ENCODE measurements at places on chromosomes 6 and 20. TPM values are rescaled to one million over a fixed set of nuclear protein-coding genes. Genes with fewer than 3 reads are reported as not detected.

The CD109 gene
- 39.2 TPM for total RNA-seq

The MOG gene
- total RNA-seq = not detected

The MCM9 gene
- 11.2 TPM for total RNA-seq

The SIM1 gene
- under 0.01 TPM for total RNA-seq

The MAP3K4 gene
- total RNA-seq = 20.9 TPM

The TEAD3 gene
- 4.6 TPM for total RNA-seq

The HACE1 gene
- 18.3 TPM for total RNA-seq

The SMLR1 gene
- not detected for total RNA-seq

The GSTA2 gene
- not detected for total RNA-seq

The PRRT1 gene
- 0.41 TPM for total RNA-seq

The CAP2 gene
- total RNA-seq = 6.5 TPM

The CUTA gene
- 522 TPM for total RNA-seq

The ELOVL4 gene
- total RNA-seq = 6.4 TPM

The SLC35B2 gene
- 60.8 TPM for total RNA-seq

The WFDC10B gene
- total RNA-seq = not detected

The PGC gene
- total RNA-seq = not detected

The C6orf15 gene
- total RNA-seq = not detected

The DZANK1 gene
- 1.5 TPM for total RNA-seq

The CNR1 gene
- not detected for total RNA-seq

The C6orf58 gene
- not detected for total RNA-seq

The CRIP3 gene
- not detected for total RNA-seq

The STMND1 gene
- total RNA-seq = not detected

The NRM gene
- 0.82 TPM for total RNA-seq

The LY6G5C gene
- total RNA-seq = 1.1 TPM

The MAP7 gene
- 0.49 TPM for total RNA-seq

All from fibroblast of the aortic adventitia (primary cell).